ENCODE measurements at places on chromosomes 7 and 10.

- DNase-seq, result no peak
Measured at GRCh38 chr7:39153647-39154046, 175.9 kb downstream of the POU6F2 start.

GRCh38 chr10:23376229-23376655, 31.6 kb upstream of the C10orf67 start:
- no peak for DNase-seq

GRCh38 chr7:137480824-137481365, 137.4 kb upstream of the PTN start:
- DNase-seq, result peak; percentile 31

DNA sequence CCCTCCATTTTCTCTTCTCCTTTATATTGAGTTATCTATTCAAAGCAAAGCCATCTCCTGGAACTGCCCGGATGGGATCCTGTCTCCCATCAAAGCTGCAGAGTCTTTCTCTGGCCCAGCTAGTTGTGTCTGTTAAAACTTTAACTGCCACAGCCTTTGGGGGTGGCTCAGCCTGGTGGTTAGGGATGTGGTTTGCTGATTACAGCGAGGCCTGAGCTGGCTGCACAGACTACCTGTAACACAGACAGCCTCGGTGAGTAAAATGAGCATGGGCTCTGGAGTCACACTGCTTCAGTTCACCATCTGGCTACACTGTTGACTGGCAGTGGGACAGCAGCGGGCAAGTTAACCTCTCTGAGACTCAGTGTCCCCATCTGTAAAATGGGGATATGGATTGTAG, 18.4 kb upstream of the HABP2 start:
- DNase-seq, result no peak

- DNase-seq, result peak; percentile 63
Measured at GRCh38 chr7:47100817-47101435, 481.0 kb downstream of the TNS3 start.

DNA sequence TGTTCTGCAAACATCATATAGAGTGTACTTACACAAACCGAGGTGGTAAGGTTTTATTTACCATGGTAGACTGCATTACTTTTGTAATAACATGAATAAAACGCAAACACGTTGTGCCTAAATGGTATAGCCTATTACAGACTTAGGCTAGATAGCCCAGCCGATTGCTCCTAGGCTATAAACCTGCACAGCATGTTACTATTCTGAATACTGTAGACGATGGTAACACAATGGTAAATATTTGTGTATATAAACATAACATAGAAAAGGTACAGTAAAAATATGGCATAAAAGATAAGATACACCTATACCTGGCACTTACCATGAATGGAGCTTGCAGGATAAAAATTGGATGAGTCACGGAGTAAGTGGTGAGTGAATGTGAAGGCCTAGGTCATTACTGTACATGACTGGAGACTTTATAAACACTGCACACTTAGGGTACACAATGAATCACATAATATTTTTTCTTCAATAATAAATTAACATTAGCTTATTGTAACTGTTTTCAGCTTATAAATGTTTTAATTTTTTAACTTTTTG, 16.3 kb downstream of the AKR1D1 start:
- no peak for DNase-seq

- no peak for DNase-seq
Measured at GRCh38 chr7:64312826-64313225, 935 bp upstream of the ZNF736 start.

GRCh38 chr10:116741391-116742351, 695 bp downstream of the HSPA12A start:
- no peak for DNase-seq

DNA sequence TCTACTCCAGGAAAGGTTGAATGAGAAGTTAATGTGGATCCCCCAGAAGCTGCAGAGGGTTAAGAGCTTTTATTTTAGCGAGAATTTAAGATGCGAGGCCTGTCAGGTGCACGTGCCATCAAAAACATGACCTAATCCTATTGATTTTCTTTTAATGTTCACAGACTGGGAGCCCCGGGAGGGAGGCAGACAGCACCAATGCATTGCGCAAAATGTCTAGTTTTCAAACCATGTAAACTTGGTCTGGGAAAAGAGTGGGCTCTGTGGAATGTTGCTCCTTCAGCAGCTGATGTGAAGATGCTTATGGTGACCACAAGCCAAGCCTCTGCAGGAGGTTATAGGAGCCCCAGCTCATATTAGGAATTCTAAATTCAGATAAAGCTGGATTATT, 172.0 kb upstream of the ITGB1 start:
- DNase-seq, result peak; percentile 98

DNA sequence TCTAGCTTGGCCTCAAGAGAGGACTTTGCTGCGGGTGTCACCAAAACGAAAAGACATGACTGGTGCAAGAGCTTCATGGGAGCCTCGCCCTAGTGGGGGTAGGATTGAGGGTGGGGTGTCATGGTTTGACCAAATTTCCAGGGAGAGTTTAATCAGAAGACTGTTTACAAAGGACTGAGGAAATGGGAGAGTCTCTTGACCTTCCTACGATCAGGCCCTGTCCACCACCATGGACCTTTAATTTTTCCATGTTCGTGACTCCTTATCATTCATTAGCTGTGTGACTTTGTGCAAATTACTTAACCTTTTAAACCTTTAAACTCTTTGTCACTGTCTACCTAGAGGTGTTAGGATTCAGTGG, 23.0 kb downstream of the AKR1E2 start:
- no peak for DNase-seq

DNA sequence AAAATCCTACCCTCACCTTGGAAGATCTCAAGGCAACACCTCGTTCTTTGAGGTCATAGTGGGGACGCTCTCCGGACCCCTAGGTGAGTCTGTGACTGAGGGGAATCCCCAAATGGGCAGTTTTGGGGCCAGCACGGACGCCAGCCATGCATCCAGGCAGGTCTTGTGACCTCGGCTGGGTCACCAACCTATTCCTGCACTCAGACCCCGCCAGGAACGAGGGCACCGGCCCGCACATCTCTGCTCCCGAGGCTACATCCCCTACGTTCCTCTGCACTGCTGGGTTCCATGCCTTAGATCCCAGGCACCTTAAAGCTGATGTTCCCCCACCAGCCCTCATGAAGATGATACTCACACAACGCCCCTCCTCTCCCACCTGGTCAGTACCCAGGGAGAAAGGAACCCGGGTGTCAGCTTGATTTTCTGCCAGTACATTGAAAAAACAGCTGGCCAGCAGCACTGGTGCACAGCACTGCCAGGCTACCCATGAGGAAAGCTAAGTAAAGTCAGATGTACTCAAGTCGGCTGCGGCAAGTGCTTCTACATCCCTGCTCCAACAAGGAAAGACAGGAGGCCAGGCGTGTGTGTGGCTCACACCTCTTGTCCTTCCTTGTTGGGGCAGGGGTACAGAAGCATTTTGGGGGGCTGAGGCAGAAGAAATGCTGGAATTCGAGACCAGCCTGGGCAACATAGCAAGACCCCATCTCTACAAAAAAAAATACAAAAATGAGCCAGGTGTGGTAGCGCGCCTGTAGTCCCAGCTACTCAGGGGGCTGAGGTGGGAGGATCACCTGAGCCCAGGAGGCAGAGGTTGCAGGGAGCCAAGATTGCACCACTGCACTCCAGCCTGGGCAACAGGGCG, 48.1 kb downstream of the DIP2C start:
- no peak for DNase-seq

GRCh38 chr10:79418886-79419595, 26.4 kb downstream of the ZCCHC24 start:
- DNase-seq, result no peak

DNA sequence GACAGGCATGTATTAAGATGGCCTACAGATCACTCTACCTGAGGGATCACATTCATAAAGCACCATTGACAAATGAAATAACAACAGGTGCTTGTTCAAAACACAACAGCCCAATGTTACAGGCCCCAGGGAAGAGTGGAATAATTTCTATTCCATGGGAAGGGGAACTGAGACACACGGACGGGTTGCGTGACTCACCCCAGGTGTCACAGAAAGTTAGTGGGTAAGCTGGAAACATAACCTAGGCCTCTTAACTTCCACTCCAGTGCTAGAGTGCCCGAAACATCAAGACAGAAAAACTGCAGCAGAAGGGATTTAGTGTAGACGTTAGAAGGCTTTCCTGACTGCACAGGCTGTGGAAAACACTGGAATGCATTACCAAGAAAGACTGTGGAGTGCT, 48.3 kb downstream of the SLC37A3 start:
- no peak for DNase-seq

GRCh38 chr10:65618126-65618525, 1307.7 kb upstream of the LRRTM3 start:
- DNase-seq, result peak; percentile 4

GRCh38 chr7:91020636-91021385, 243.4 kb upstream of the FZD1 start:
- no peak for DNase-seq

DNA sequence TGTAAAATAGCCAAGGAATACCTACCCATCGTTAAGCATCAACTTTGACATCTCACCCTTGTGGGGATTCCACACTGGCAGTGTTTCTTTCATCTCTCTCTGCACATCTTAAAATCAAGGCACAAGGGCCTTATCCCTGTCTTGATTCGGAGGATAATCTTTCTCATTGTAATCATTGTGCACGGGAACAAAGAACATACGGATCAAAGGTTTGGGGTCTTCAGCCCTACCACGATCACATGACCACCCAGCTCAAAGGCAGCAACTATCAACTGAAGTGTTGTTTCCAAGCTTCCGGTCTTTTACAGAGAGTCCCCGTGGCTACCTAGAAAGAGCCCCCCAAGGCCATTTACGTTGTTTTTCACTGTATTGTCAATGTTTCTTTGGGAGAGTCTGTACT, 11.9 kb downstream of the FGFBP3 start:
- no peak for DNase-seq

DNA sequence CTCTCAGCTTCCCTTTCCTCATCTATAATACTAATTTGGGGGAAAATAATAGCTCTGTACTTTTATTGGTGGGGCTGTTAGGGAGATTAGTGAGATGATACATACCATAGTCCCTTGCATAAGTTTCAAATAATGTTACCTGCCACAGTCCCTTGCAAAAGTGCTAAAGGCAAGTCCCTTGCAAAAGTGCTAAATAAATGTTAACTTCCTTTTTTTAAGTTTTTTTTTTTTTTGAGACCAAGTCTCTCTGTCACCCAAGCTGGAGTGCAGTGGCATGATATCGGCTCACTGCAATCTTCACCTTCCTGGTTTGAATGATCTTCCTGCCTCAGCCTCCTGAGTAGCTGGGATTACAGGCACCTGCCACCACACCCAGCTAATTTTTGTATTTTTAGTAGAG, 43.4 kb upstream of the SRGN start:
- no peak for DNase-seq

GRCh38 chr10:45470098-45471012, 96.3 kb downstream of the ALOX5 start:
- no peak for DNase-seq

- DNase-seq, result no peak
Measured at GRCh38 chr7:148507787-148508186, 82.8 kb upstream of the C7orf33 start.
